CD4-positive, alpha-beta T cell treated with Interleukin-2 at 100 ng/mL for 4 hours (primary cell): ENCODE measurements at places on chromosomes 2 and 18.

GRCh38 chr18:24000613-24001490 is 13.7 kb upstream of the TTC39C start:
- DNase-seq = peak; percentile 47

- no peak for DNase-seq
Measured at GRCh38 chr2:3574155-3574554, 905 bp upstream of the RPS7 start.

DNA sequence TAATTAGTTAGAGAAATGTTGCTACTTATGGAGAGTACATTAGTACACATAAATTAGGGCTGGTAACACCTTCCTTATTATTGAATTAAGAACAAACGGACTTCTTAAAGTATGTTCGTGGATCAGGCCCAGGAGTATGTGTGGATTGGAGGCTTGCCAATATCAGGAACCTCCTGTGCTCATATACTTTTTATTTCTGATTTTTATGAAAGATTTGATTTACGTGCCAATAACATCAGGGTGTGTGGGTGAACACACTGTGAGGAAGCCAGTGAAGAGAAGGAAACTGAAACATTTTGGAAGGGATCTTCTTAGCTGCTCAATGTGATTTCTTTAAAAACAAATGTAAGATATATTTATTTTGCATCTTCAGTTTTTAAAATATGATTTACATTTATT is 113.0 kb downstream of the EFEMP1 start:
- DNase-seq = no peak

DNA sequence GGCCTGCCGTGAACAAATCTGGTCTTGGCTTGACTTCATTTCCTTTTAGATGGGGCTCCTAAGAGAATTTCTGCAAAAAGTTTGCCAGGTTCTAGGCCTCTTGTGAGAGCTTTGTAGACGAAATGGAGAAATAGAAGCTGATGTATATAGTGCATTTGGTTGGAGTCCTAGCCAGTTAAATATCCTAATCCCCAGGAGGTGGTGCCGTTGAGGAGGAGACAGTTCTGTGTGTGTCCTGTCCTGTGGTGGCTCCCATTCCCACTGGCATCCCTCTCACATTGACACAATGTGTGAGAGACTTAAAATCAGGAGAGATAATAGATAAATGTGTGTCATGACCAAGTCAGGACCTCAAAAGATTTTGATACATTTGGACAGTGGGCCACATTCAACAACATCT is 34.6 kb upstream of the DNER start:
- DNase-seq = no peak

GRCh38 chr2:215360596-215360995 is 48.7 kb downstream of the ATIC start:
- DNase-seq = no peak
